ENCODE measurements at places on chromosomes 3 and 15.

GRCh38 chr3:149077628-149078027 is 8.7 kb downstream of the HLTF start:
- no peak for DNase-seq

DNA sequence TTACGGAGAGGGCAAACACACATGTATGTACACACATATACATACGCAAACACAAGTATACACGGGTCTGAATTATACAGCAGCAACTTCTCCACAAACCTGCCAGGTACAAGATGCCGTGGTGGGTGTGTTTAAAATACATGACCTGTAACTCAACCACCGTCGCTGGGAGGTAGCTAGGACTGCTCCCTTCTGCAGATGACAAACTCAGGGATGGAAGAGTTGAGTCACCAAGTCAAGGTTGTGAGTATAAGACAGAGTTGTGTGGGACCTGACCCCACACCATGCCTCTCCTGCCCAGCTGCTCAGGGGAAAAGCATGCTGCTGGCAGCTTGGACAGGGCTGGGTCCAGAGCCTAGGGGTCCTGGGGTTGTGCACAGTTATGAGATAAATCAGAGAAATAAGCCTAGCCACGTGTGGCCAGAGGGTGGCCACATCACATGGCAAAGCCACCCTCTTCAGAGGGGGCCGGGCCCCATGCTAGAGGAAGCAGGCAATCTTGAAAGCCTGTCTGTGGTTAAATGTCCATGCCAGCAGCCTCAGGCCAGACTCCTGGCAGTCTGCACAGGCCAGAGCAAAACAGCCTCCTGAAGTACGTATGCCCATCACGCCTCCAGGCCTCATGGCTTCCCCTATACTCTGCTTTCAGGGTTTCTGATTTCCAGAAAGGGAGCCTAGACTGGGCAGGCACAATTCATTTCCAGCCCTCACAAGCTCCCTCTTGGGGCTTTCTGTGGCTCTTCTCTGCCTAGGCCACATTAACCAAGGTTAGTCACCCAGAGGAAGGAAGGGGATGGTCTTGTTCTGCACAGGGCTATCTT is 107.7 kb upstream of the RPL32 start:
- no peak for DNase-seq

DNA sequence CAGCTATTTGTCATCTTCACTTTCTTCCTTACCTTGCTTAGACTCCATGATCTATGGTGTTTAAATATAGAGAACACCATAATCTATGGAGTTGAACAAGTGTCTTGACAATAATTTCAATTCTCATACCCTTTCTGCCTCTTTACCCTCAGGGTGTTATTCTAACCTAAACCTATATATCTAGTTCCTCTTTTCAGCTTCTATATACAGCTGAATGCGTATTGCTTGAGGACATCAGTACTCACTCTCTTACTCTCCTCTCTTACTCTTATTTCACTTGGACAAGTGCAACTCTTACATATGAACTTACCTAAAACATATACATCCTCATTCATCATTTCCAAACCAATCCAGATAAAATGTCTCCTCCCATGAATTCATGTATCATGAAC is 187.1 kb downstream of the RAP2B start:
- DNase-seq, result no peak

DNA sequence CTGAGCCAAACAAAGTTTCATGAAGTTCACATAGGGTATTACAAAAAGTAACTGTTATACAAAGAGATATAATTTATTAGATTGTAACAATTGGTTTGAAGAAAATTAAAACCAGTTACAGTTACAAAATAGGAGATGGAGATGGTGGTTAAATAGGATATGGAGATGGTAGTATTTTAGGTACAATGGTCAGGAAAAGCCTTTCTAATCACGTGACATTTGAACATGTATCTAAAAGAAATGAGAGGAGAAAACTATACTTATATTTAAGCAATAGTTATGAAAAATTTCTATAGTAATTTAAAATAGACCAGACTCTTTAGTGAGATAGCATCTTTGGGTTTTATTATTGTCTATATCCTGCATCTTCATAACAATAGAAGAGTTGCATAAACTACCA is 312.9 kb downstream of the RBMS3 start:
- DNase-seq, result no peak

- no peak for DNase-seq
Measured at GRCh38 chr3:9416139-9416780, 18.8 kb downstream of the SETD5 start.

DNA sequence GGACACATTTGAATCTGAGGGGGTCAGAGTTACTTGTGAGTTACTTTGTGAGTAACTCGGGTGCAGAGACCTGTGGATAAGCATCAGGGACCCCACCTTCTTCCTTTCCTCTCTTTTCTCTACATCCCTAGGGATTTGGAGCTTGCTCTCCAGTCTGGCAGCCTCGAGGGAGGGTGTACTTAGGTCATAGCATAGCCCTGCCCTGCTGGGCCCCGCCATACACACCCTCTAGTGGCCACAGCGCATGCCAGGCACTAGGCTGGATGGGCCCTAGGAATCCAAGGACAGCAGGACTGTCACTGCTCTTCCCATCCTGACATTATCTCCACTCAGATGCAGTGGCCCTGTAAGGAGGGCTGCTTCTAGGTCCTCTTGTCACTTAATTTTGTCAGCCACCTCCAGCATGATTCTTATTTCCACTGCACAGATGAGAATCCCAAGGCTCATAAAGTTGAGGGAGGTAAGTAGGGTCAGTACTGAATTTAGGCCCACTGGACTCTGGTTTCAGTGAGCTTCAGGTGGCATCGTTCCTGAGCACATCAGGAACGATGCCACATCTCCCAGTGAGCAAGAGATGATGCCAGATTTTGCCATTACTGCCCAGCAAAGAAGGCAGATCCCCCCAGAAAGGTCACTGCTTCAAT is 3.6 kb upstream of the SMAD6 start:
- peak; percentile 90 for DNase-seq

DNA sequence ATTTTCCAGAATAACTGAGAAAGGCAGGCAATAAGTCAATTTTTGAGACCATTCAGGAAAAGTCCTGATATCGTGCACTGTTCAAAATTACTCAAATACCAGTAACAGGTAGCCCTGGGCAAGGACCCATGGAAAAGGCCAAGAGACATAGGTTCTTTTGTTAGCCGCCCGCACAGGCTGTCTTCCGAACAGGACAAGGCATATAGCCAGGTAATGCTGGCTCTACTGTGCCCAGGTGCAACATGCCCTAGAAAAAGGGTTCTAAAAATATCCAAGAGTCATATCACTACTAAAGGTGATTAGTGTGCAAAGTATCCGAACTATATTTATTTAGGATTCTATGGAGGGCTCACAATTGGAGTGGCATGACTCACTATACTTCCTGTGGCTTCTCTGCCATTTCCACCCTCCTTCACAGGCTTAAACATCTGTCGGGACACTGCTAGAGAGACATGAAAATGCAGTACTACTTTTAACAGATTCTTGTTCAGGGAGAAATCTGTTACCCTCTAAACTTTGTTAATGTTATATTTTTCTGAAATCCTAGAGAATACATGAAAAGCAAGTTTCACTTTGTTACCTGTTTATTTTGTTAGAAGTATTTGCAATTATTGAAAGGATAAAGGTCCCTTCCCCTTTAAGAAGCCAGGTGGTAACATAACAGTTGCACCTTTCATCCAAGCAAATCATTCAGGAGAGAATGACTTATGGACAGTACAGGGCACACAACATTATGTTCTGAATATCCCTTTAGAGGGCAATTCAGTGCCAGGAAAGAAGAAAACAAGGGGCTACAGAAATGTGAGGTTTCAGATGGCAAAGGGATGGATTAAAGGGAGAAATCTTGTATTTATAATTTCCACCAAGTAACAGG is 293.3 kb upstream of the THBS1 start:
- no peak for DNase-seq

DNA sequence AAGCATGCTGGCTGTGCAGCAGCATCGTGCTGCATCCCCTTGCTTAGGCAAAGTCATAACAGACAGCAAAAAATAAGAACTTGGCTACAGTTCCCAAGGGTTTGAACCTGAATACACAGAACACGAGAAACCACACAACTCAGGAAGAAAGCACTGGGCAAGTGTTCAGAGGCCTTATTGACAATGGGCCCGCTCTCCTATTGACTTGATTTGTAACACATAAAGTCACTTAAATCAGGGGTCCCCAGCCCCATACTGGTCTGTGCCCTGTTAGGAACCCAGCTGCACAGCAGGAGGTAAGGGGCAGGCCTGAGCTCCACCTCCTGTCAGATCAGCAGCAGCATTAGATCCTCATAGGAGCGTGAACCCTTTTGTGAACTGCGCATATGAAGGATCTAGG is 145.1 kb downstream of the LSAMP start:
- no peak for DNase-seq

- no peak for DNase-seq
Measured at GRCh38 chr3:122392868-122393844, 9.2 kb downstream of the FAM162A start.

DNA sequence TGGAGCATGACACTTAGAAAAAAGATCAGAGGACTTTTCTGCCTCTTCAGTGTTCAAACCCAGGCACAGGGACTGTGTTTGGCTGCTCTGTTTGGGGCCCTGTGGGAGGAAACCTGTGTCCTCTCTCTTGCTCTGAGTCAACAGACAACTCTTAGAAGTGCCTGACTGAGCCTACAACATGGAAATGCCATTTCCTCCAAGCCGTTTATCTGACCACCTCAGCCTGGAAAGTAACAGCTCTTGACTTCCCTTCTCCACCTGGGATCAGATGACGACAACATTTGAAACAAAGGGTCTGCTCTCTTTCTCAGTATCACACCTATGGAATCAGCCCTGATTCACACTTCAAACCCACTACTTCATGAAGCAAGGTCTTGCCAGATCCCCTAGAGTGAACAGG is 91.3 kb upstream of the CTDSPL start:
- no peak for DNase-seq
